ENCODE measurements at places on chromosomes 6 and 20.

GRCh38 chr20:57582432-57583288, 21.8 kb downstream of the PCK1 start:
- no peak for DNase-seq

GRCh38 chr6:99425647-99426450, 741 bp upstream of the PNISR start:
- DNase-seq = no peak

DNA sequence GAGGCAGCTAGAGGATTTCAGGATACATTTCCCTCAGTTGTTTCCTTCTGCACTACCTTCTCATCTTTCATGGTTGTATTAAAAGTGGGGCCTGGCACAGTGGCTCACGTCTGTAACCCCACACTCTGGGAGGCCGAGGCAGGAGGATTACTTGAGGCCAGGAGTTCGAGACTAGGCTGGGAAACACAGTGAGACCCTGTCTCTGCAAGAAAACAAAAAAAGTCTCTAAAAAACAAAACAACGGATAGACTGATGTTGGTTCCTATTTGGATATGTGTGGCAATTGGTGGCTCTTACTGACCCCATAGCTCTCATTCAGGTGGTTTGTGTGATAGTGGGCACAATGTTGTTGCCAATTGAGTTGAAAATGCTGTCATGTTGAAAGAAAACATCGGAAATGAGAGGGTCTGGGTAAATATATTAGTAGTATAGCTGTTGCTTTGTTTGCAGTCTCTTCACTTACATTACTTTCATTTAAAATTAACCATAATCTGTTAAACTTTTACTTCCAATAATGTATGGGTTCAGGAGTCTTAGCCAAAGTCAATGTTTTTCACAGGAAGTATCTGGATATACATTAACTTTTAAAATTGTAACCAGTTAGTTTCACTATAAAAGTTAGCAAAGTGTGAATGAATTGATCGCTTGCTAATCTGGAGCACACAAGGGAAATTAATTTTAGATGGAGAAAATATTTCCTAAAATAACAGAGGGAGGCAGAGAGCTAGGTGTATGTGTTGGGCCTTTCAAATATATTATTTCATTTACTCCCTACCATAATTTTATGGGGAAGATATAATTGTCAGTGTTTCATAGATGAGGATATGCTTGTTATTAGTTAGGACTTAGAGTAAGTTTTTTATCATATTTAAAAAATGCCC, 31.1 kb downstream of the UTRN start:
- DNase-seq = no peak

- no peak for DNase-seq
These were observed 23.2 kb downstream of the HLA-DPA1 start for GRCh38 chr6:33050014-33050810.

DNA sequence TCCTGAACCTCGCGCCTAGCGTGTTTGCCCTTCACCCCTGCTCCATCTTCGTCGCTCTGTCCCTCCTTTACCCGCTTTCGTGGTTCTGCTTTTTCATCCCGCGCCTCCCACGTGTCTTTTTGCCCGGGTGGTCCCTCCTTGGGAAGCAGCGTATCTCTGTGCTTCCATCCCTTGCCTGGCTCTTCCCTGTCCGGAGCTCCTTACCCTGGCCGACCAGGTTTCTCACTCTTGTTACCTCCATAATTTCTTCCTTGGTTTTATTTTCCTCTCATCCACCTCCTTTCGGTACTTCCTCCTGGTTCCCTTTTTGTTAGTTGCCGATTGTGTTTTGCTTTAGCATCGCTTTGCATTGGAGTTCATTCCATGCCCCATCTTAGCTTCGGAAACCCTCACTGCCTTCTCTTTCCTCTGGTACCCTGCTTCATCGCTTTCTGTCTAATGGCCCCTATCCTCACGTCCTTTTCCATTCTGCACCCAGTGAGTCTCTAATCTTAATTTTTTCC, 735 bp downstream of the FAM135A start:
- DNase-seq = no peak

DNA sequence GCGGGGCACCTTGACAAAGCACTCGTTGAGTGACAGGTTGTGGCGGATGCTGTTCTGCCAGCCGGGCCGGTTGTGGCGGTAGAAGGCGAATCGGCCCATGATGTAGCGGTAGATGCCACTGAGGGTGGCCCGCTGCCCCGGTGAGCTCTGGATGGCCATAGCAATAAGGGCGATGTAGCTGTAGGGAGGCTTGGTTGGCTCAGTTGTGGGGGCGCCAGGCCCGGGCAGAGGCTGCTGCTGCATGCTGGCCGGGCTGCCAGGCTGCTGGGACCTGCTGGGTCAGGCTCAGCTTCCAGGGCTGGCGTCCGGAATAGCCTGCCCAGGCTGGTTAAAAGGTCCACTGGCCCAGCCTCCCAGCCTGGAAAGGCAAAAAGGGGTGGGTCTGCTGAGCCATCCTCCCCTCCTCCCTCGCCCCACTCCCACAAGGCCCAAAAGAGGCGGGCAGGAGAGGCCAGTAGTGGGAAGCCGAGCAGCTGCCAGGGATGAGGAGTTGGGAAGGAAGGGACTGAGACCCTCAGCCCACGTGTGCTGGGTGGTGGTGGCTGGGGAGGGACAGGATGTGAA, at the start of gene FOXS1:
Gene FOXS1, minus strand, starts transcription at position 305 of the 564 bp plus-strand sequence. Its CDS starts 62 bp downstream, at position 243.
- DNase-seq = no peak

GRCh38 chr6:135852746-135853145, 1.2 kb downstream of the PDE7B start:
- no peak for DNase-seq

- DNase-seq = peak; percentile 38
These were observed 6.6 kb upstream of the WTAP start for GRCh38 chr6:159720708-159721107.

DNA sequence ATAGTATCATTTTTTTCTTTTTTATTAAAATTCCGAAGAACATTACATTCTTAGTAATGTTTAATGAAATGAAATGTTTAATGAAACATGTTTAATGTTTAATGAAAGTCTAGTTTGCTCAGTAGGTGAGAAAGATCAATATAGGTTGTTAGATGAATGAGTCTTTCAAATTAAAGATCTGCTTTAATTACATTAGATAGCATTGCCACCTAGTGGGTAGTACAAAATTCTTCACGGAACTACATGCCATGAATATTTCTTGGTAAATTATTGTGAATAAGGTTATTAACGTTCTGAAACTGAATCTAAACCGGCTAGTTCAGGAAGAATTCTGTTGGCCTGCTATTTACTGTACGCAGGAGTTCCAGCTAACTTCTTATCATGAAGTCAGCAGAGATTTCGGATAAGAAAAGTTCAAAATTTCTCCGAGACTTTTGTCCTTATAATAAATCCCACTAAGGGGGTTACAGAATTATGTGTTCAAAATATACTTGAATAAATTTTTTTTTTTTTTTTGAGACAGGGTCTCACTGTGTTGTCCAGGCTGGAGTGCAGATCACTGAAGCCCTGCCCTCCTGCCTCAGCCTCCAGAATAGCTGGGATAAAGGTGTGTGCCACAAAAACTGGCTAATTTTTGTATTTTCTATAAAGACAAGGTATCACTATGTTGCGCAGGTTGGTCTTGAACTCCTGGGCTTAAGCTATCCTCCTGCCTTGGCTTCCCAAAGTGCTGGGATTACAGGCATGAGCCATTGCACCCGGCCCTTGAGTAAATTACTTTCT, 7.9 kb upstream of the GMNN start:
- DNase-seq = no peak

DNA sequence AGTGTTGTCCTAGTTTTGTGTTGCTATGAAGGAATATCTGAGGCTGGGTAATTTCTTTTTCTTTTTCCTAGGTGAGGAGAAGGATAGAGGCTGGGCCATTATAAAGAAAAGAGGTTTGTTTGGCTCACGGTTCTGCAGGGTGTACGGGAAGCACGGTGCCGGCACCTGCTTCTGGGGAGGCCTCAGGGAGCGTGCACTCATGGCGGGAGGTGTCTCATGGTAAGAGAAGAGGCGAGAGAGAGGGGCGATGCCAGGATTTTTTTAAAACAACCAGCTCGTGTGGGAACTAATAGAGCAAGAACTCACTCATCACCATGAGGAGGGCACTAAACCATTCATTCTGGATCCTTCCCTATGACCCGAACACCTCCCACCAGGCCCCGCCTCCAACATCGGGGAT, 14.2 kb upstream of the NPBWR2 start:
- DNase-seq = no peak

DNA sequence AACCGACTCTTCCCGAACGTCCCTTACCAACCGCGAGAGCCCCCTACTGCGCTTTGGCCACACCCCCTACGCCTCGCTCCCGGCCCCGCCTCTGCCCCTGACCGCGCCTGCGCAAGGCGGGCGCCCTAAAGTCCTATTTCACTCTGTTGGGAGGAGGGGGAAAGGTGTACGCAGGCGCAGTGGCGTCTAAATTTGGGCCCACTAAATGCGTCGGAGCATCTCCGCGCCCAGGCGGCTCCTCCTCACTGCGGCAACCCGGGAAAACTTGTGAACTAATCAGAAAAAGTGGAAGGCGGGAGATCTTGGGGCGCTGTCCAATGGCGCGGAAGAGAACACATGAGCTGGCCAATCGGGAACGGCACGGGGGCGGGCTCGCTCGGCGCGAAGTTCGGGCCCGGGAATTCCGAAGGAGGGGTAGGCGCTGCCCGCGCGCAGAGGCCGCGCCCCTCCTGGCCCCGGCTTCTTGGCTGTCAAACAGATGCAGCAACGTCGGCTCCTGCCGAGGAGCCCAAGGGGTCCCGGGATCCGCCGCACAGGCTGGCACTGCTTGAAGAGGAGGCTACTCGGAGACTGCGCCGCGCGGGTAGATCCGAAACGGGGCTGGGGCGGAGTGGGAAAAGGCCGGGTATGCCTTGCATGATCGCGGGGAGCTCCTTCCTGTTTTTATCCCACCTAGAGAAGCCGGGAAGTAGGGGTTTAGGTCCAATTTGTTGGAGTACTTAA, at the start of gene TCF19:
Gene TCF19, plus strand, starts transcription at position 450 of the 723 bp plus-strand sequence. CDS start 881 bp downstream, outside the sequence.
- peak; percentile 98 for DNase-seq

DNA sequence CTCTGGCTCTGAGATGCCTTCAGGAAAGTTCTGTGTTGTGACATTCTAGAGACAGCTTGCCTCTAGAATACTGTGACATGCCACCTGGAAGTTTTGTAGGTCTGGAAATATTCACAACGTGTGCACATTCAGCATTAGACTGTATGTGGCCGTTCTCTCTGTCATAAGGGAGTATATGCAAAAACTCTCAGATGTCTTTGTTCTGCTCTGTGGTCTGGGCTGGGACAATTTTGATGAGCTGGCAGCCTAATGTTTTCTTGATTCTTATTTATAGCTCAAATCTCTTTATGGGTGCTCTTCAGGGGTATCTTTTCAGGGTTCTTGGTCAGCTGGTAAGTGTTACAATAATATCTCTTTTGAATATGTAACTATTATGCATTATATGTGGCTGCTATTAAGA, 355.1 kb downstream of the PAX1 start:
- no peak for DNase-seq

DNA sequence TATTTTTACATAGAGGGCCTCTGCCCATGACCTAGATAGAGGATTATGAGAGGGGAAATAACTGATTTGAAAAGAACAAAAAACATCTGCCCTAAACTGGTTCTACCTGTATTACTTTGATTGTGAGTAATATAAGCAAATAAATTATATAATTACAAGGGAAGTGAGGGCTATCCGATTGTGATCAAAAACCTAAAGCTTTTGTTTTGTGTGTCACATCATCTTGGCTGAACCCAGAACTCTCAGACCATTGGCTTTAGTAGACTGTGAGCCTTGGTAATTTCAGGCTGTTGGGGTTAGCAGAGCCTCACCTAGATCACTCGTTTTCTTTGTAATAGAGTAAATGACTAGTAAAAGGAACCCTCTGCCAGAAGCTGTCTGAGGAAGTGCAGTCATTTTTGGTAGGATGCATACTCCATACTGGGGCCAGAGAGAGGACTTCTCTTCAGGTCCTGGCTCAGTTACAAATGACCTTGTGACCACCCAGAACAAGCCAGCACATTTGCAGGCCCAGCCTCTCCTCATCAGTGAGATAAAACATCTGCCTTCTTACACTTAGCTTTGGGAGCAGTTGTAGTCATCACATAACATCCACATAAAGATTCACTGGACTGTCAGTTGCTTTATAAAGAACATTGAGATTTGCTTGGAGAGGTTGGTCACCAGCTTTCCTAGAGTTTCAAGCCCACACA, 13.5 kb downstream of the STK35 start:
- no peak for DNase-seq

GRCh38 chr6:139608466-139609261, 234.2 kb upstream of the CITED2 start:
- no peak for DNase-seq

GRCh38 chr6:134247231-134247833, 70.6 kb downstream of the SGK1 start:
- no peak for DNase-seq

- DNase-seq = no peak
These were observed 97.9 kb upstream of the PRL start for GRCh38 chr6:22394691-22395090.

GRCh38 chr6:37802810-37803209, 16.7 kb upstream of the ZFAND3 start:
- no peak for DNase-seq

DNA sequence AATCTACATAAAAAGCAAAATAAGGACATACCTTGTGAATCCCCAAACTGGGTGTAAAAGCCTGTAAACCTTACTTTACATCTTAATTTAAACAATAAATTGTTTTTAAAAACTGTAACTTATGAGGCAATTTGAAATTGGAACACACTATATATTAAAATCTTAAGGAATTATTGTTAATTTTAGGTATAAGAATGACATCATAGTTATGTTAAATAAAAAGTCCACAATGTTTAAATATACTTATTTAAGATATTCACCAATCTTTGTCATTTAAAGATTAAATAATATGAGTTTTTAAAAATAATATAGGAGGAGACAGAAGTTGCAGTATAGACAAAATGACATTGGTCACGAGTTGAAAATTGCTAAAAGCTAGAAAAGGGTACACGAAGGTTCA, 621.9 kb upstream of the POU3F2 start:
- no peak for DNase-seq

- DNase-seq = peak; percentile 57
These were observed 54.3 kb downstream of the SYTL3 start for GRCh38 chr6:158703837-158704822.

GRCh38 chr20:47676912-47677634, 108.2 kb downstream of the SULF2 start:
- DNase-seq = no peak

GRCh38 chr6:52361945-52362442, at the start of gene PAQR8:
PAQR8 (plus strand) TSS chr6:52362151; CDS start chr6:52403214, 41,063 bp downstream.
- DNase-seq = peak; percentile 8

GRCh38 chr6:166664135-166664534, 37.1 kb upstream of the RPS6KA2 start:
- DNase-seq = no peak

- DNase-seq = no peak
These were observed 22.8 kb downstream of the OR2A4 start for GRCh38 chr6:131678442-131678841.

- no peak for DNase-seq
These were observed 8.9 kb downstream of the ITPR3 start for GRCh38 chr6:33630014-33630413.

- peak; percentile 51 for DNase-seq
These were observed 2.9 kb downstream of the RXRB start for GRCh38 chr6:33197431-33198048.

GRCh38 chr20:62972845-62973745, 20.6 kb downstream of the SLC17A9 start:
- DNase-seq = no peak
